Stimulated activated CD8-positive, alpha-beta memory T cell treated with anti-CD3 and anti-CD28 coated beads, Interleukin-7, amount 100 ng/mL, for 4 hours (primary cell): ENCODE measurements at places on chromosomes 6 and 20.

- DNase-seq, result no peak
Measured at GRCh38 chr6:40997234-40997957, 41.6 kb downstream of the UNC5CL start.

- DNase-seq, result no peak
Measured at GRCh38 chr6:111861431-111861885, 11.8 kb downstream of the FYN start.

GRCh38 chr20:52585333-52585732 is 386.8 kb upstream of the TSHZ2 start:
- DNase-seq, result no peak

DNA sequence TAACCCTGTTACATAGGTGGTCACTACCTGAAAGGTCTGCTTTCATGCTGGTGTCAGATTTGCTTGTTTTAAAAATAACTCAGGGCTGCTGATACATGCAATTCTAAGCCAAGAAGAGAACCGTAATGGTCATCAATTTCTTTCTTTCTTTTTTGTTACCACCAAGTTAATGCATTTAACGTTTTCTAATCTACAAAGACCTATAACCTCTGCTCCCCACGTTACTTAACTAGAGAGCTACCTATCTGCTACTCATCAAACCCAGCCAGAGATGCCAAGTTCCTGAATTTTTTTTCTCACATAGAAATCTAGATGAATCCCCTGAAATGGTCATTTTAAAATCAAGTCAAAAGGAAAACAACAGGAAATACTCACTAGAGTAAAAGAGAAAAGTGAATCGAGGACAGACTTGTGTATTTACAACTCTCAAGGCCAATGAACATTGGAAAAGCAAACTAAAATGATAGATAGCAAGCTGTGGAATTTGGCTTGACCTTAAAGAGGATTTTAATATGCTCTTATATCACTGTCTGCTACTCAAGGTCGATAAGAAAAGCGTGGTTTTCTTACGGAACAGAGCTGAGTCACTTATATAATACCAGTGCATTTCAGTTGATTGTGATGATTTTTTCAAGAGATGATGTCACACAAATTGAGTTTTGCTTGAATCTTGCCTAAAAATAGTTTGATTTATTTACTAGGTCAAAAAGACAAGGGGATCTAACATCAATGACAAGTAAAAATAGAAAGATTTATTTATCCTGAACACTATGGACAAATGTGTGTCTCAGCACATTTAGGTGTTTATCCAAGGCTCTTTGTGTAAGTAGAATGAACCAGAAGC is 67.9 kb downstream of the SGK1 start:
- DNase-seq, result no peak

- DNase-seq, result no peak
Measured at GRCh38 chr6:50655848-50656453, 57.4 kb upstream of the TFAP2D start.

GRCh38 chr6:76861403-76861802 is 601.9 kb downstream of the HTR1B start:
- no peak for DNase-seq
